Stimulated activated CD4-positive, alpha-beta T cell treated with anti-CD3 and anti-CD28 coated beads, Interleukin-1b, Interleukin-23, amount 100 ng/mL, for 1 hour (primary cell): ENCODE measurements at places on chromosomes 13 and 19.

DNA sequence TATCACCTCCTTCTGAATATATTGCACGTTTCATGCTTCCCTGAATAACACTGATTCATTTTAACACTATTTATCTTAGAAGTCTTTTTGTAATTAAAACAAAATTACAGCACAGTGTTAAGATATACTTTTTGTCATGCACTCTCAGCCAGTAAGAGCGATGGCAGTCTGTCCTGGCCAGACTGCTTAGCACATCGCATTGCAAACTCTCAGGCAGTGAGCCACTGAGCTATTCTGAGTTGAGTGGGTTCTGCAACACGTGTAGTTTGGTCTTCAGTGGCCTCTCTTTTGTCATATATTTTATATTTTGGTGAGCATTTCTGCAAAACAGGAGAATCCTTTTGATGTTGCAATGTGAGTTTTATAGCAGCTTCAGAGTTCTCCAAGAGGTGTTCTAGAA is 332.1 kb downstream of the HS6ST3 start:
- DNase-seq: no peak

- DNase-seq: no peak
These were observed 164.9 kb downstream of the ZIC5 start for GRCh38 chr13:99806671-99807070.

DNA sequence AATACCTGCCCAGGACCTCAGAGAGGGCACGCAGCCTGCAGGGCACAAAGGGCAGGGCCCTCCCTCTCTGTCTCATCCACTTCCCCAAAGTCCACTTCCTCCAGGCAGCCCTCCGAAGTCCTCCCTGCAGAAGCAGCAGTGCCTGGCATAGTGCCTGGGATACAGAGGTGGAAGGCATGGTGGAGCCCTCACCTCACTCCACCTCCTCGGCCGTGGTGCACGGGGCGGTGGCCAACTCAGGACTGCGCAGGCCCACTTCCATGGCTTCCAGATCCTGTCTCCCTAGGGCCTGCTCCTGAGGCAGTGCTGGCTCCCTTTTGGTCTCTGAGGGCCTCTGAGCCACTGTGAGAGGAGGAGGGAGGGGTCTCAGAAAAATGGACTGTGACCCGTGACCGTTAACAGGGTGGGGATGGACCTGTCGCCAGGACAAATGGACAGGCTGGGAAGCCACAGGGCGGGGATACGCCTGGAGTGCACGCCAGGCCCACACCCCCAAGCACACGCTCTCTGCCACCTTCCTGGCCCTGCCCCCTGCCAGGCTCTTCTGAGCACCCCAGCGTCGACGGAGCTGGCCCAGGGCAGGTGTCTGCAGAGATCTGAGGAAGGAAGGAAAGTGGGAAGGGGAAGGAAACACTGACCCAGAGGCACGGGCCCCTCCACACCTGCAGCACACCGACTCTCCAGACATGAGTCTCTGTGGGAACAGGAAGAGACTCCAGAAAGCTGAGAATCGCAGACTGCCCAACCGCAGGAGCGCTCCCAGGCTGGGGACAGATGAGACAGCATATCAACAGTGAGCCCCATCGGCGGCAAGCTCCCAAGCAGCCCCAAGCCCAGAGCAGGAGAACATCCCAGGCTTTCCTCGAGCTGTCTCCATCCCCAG is 8.4 kb downstream of the REXO1 start:
- no peak for DNase-seq

- no peak for DNase-seq
These were observed 7.6 kb downstream of the KLHL26 start for GRCh38 chr19:18644196-18645034.

DNA sequence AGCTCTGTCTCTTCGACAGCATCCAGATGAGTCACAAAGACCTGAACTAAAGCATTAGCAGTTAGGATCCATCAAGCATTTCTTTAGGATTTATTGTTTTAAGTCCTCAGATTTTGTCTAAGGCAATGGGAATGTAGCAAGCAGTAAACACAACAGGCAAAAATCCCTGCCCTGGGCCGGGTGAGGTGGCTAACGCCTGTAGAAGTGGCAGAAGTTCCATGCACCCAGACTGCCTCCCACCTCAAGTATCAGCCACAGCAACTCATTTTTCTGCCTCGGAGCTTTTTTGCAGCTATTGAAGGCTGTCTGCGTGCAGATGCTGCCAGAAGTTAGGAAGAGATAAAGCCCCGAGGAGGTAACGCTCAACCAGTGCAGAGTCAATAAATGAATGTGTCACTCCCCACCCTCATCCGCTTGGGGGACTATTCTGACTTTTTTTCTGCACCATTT is 47.1 kb upstream of the MRI1 start:
- DNase-seq: no peak

DNA sequence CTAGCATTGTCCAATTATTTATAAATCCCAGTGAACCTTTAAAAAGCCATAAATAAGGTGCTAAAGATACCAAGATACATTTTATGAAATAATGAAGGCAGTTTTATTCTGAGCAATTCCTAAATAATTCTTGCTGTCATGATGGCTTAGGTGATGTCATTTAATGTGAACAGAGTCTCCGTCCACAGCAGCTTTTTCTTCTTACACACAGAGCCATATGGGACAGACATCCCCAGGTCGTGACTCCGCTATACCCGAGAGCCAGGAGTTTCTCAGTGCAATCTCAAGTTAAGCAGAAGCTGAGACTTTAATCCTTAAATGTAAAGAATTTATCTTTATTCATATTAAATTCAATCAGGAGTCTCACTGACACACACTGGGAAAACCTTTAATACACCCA is 29.7 kb downstream of the EFNB2 start:
- no peak for DNase-seq

GRCh38 chr13:110929104-110929777 is 14.4 kb upstream of the ANKRD10 start:
- DNase-seq: no peak
